Stimulated activated CD4-positive, alpha-beta T cell treated with anti-CD3 and anti-CD28 coated beads, Interleukin-1b, Interleukin-23, amount 100 ng/mL, for 48 hours (primary cell): ENCODE measurements at places on chromosomes 1 and 21.

DNA sequence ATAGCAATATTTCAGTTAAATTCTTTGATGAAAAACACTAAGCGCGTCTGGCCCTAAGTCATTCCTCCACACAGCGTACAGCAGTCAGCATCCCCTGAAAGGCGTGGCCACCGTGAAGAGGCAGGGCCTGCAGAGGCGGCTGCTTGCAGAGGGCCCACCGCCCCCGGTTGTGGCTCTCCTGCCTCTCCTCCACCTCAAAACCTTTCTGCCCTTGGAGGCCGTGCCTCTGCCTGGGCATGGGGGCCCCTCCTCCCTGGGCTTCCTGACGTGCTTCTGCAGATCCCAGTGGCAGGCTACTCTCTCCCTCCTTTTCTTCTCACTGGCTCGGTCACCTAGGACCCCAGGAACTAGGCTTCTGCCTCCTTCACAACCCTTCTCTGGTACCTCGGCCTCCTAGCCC lies 16.2 kb downstream of the CLSTN1 start:
- no peak for DNase-seq

- no peak for DNase-seq
Measured at GRCh38 chr1:220962031-220962751, 82.9 kb downstream of the HLX start.

GRCh38 chr1:1164701-1165451 lies 8.8 kb upstream of the TTLL10 start:
- DNase-seq: no peak

DNA sequence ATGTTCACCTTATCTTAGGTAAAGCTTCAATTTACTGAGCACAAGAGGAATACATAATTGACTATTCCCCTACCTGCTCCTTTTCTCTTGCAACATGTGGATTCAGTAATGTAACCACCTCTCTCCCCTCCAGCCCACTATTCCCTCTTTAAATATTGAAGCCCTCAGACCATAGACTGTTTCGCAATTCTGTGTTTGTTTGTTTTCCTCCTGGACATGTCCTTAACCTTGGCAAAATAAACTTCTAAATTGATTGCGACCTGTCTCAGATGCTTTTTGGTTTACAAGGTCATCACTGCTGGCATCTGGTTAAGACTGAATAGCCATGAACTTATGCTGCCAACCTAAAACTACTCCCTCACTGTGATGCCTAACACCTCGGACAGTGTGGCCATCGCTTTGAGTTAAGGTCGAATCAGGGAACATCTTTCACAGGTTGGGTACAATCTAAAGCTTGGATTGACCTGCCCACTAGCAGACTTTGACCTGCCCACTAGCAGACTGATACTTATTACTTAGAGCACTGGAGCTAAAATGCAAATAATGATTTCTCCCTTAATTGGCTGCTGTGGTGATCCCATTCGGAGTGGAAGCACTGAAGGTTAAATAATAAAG lies 10.2 kb upstream of the CDC42BPA start:
- no peak for DNase-seq

GRCh38 chr1:205988585-205988995 lies 14.6 kb downstream of the RAB7B start:
- no peak for DNase-seq

- no peak for DNase-seq
Measured at GRCh38 chr1:155168456-155169210, 4.5 kb downstream of the KRTCAP2 start.

DNA sequence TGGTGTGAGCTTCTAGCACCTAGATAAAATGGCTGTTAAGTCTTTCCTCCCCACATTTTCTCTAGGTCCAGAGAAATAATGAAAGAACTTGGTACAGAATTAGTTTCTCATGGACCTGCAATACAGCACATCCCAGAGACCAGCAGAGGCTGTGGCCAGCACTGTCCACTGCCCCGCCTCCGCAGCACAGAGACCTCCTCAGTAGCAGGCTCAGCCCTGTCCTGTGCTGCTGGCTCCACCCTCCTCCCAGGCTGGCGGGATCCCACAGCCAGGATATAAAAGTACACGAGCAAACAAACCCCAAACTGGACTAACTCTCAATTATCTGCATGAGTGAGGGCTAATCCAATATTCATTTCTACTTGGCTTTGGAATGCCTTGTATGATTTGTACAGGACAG lies 401.5 kb downstream of the RPS6KC1 start:
- no peak for DNase-seq

- no peak for DNase-seq
Measured at GRCh38 chr1:83102630-83103071, 896.3 kb downstream of the TTLL7 start.

DNA sequence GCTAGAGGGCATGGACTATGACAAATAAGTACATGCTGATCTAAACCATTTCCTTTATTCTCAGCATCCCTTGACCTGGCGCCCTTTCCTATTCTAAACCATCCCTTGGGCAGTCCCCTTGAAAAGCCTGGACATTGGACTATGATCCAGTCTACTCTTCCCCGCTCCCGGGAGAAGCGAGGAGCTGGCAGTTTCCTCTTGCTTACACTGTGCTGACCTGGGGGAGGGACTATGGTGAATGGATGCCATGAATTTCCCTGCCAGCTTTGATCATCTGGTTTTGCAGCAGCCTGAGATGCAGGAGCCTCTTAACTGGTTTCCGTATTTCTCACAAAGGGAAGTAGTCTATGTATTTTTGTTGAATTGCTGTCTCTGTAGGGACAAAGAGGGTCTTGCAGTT lies 121.7 kb downstream of the KIF26B start:
- no peak for DNase-seq

- no peak for DNase-seq
Measured at GRCh38 chr1:100612540-100612939, 74.6 kb downstream of the GPR88 start.

- no peak for DNase-seq
Measured at GRCh38 chr1:67939942-67940341, 106.7 kb upstream of the GNG12 start.

DNA sequence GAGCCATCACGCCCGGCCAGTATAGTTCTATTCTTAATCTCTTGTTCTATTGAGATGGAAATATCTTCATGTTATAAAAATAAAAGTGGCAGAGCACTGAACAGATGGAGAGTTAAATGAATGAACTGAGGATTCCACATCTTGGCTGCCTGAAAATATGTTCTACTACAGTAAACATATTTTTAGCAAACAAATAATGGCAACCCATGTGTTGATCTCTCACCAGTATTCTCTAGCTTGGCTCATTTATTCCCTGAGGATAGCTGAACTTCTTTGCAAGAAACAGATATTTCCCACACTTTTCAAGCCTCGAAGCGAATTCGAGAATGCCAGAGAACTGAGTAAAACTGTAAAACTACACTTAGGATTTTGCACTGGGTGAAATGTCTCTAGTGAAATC lies 58.9 kb downstream of the DIRAS3 start:
- DNase-seq: no peak

- no peak for DNase-seq
Measured at GRCh38 chr1:17363351-17363750, 8.6 kb upstream of the PADI6 start.

GRCh38 chr1:103584537-103584936 lies 13.1 kb downstream of the AMY2B start:
- no peak for DNase-seq

GRCh38 chr1:156194300-156194652 lies 372 bp downstream of the SLC25A44 start:
- no peak for DNase-seq

DNA sequence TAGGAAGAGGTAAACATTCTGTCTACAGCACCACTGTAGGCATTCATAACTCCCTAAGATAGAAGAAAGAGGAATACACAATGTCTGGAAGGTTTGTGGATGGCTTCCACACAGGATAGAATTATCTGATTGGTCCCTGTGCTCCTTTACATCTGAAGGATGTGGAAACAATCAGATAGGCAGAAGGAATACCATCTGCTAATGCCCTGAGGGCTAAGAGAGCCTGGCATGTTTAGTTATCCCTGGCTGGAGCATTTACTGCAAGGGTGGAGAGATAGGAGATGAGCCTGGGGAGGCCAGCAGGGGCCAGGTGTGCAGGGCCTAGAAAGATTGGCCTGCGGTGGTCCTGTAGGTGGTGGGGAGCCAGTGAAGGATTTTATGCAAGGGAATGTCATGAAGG lies 8.6 kb upstream of the ACBD3 start:
- DNase-seq: no peak

GRCh38 chr1:3536420-3537195 lies 74.7 kb downstream of the MEGF6 start:
- no peak for DNase-seq
